CD4-positive, alpha-beta T cell treated with Interleukin-10 for 1 hour (primary cell): ENCODE measurements at places on chromosomes 16 and 17.

DNA sequence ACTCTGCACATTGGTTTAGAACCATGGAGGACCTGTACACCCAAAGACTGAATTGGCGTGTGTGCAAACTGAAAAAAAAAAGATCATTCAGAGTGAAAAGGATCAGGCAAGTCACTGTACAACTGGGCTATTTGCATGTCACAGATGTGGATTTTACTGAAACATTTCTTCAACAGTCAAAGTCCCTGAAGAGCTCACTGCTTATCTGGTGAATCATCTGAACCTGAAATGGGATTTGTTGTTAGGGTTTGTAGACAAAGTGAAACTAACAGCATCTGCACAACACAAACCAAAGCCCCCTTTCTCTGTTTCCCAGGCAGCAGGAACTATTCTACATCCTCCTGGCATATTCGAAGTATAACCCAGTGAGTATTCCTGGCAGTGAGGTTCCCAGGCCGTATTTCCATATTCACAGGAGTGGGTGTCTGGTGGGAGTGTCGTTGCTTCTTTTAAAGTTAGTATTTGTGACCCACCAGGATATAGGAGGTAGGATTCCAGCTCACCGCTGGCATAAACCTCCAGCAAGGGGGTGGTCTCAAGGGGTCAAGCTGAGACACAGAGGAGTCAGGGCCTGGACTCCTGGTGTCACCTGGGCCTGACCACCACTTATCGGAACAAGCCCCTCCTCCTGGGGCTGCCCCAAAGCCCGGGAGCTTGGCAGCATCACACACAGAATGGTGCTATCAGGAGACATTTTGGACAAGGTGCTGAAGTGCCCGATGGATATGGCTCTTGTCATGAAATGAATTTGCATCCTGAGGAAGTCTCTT, 80.9 kb downstream of the GOSR1 start:
- DNase-seq: no peak

GRCh38 chr17:44584443-44584842, 27.2 kb downstream of the FZD2 start:
- DNase-seq: no peak

DNA sequence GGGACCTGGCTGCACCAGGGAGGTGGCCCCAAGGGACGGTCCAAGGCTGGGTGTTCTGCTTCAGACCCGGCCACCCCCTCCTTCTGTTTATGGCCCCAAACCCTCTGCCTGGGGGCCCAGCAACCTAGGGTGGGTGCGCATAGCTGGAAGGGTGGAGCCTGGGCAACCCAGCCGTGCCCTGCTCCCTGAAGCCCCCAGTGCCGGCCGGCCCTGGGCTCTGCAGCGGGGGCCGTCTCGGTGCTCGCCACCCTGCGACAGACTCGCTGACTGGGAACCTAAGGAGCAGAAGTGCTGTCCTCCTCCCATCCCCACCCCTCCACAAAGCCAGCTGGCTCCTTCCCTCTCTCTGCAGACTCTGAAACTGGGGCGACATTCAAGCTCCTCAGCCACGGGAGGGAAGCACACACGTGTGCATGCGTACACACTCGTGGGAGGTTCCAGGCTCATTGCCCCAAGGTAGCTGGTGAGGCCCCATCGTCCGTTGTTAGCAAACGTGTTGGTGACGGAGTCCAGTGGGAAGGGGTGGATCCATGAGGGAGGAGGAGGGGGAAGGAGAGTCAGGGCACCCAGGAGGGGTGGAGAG, 43.4 kb downstream of the ENGASE start:
- no peak for DNase-seq

DNA sequence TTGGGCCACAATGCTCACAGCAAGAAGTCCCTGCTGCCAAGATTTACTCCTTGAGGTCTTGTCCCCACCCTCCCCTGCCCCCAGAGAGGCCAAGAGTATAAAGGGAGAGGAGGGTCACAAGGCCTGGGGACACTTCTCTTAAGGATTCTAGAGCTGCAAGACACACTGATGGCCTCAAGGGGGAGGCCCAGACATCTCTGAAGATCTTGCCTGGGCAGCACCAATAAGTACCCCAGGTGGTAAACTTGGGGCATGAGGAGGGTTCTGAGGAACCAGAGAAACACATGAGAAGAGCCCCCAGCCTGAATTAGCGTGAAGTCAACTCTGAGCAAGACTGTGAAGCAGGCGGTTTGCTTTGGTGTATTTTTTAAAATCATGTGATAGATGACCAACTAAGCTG, 26.8 kb upstream of the MTMR4 start:
- no peak for DNase-seq

- no peak for DNase-seq
These were observed 684.0 kb downstream of the CDH11 start for GRCh38 chr16:64437706-64438324.

GRCh38 chr17:79939094-79939435, 96.6 kb downstream of the TBC1D16 start:
- no peak for DNase-seq

GRCh38 chr17:40069751-40070708, 7.3 kb downstream of the THRA start:
- DNase-seq: peak; percentile 69

GRCh38 chr16:78896280-78896679, 704.3 kb downstream of the MAF start:
- peak; percentile 66 for DNase-seq

- DNase-seq: peak; percentile 34
These were observed 96.1 kb upstream of the CDH5 start for GRCh38 chr16:66270333-66270927.
